ENCODE measurements at places on chromosomes 2 and 18.

DNA sequence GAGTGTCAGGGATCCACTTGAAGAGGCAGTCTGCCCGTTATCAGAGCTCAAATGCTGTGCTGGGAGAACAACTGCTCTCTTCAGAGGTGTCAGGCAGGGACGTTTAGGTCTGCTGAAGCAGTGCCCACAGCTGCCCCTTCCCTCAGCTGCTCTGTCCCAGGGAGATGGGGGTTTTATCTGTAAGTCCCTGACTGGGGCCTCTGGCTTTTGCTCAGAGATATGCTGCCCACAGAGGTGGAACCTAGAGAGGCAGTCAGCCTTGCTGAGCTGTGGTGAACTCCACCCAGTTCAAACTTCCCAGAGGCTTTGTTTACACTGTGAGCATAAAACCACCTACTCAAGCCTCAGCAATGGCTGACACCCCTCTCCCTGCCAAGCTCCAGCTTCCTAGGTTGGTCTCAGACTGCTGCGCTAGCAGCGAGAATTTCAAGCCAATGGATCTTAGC lies 38.1 kb downstream of the PLEK start:
- no peak for DNase-seq

GRCh38 chr2:52639692-52640091 lies 1127.9 kb upstream of the CHAC2 start:
- DNase-seq: no peak

- no peak for DNase-seq
Measured at GRCh38 chr2:223868005-223868404, 30.6 kb upstream of the AP1S3 start.

DNA sequence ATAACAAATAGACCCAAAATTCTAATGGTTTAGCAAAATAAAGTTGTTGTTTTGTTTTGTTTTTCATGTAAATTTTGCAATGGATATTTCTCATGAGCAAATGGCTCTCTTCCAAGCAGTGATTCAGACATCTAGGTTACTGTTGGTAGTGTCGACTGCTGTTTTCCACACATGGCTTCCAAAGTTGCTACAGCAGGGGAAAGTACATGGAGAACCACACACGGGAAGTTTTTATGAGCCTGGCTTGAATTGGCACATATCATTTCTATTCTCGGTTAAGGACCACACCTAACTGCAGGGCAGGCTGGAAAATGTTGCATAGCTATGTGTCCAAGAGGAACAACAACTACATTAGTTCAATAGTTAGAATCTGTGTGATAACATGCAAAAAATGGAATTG lies 262.1 kb downstream of the GALNT13 start:
- DNase-seq: peak; percentile 17

DNA sequence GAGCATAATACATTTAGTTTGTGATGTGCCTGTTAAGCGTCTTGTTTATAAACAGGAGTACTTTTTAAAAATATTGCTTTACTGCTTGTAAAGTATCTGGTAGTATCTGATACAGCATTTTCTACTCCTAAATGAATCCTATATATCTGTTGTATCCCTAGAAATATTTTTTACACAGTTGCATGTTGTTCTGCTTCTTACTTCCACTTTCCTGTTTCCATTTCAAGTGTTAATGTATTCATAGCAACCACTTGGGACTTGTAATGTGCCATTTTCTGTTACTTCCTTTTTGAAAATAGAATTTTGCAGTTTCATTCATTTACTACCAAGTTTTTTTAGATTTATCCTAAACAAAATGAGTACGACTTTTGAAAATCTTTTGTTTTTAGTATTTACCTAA lies 24.9 kb downstream of the CCNT2 start:
- DNase-seq: no peak

DNA sequence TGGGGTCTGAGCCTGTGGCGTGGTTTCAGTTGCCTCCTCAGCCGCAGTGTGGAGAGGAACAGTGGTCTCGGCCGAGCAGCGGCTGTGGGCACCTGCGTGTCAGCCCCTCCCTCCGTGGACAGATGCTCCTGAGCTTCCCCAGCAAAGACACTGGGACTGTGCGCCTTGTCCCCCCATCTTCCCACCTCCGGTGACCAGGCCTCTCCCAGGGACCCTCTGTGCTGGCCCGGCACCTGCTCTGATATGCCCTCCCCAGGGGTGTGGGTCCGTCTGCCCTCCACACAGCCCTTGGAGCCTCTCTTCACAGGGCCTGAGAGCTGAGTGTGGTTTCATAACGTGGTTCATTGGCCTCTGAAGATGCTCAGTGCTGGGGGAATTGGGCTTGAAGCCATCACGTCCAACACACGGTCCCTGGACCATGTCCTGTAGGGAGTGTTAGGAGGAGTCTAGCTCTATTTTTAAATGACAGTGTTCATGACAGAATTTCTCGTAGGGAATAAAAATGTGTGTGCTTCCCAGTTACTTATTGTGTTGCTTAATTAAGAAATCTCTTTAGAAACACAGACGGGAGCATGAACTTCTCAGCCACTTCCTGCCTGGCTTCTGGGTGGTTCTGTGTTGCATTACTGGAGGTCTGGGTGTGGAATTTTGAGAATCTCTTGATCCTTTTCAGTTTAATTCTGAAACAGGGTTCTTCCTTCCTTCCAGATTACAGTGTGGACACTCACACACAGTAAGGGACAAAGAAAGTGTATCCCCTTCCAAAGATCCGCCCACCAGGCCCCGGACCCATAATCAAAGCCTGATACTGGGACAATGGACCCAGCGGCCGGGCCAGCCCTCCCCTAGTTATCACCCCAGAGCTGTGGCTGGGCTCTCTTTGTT lies 110.7 kb downstream of the NFATC1 start:
- no peak for DNase-seq

- no peak for DNase-seq
Measured at GRCh38 chr2:168715849-168716248, 86.6 kb upstream of the NOSTRIN start.

GRCh38 chr2:158733430-158733755 lies 61.7 kb upstream of the DAPL1 start:
- no peak for DNase-seq

- DNase-seq: no peak
Measured at GRCh38 chr18:48619501-48619900, 80.7 kb downstream of the CTIF start.

- no peak for DNase-seq
Measured at GRCh38 chr2:112887964-112888749, 22.8 kb upstream of the IL37 start.

- DNase-seq: no peak
Measured at GRCh38 chr2:240441326-240441992, 6.0 kb downstream of the GPC1 start.

GRCh38 chr2:26077291-26077690 lies 43.4 kb downstream of the RAB10 start:
- no peak for DNase-seq

DNA sequence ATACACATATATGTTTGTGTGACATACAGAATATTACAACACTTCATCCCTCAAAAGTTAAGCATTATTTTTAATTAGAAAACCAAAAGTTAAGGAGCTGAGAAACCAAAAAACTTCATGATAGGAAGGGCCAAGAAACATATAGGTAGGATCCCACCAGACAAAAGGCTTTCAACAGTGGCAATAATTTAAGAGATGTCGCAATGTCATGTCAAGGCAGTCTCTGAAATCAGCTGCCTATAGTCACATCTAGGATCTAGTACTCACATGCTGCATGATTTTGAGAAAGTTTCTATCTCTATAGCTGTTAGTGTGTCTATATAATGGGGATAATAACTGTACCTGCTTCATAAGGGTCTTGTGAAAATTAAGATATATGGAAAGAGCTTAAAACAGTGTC lies 72.7 kb downstream of the SPIRE1 start:
- no peak for DNase-seq

GRCh38 chr2:131055169-131056065 lies 37.8 kb downstream of the FAM168B start:
- no peak for DNase-seq

GRCh38 chr2:228725031-228725430 lies 543.5 kb upstream of the SPHKAP start:
- no peak for DNase-seq

DNA sequence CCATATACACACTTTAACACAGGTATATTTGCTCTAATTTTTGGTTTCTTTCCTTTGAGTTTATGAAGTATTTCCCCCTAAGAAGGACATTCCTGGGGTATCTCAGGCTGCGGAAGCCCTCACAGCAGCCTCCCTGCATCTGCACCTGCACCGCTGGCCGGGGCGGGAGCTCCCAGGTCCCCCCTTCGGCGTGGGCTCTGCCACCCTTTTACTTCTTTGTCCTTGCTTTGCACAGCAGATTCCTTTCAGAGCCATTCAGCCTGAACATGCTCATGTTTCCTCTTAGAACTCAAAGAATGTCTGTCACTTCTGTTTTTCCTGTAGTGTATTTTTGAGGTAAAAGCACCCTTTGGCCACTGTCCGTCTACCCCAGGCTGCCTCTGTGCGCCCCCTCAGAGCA lies 146.5 kb downstream of the SNTG2 start:
- DNase-seq: no peak

DNA sequence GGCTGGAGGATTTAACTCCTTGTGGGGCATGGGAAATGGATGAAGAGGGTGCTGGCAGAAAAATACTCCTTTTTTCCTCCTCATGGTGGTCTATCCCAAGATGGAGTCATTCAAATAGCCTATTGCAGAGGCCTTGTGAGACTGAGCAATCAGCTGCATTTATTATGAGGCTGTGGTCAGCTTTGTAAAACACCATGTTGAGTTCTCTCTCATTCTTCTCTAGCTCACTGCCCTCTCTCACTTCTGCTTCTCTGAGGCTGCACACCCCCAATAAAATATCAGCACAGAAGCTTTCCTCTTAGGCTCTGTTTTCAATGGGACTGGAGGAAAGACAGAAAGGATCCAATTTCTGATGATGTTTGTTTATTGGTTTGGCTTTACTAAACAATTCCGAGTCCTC lies 467.1 kb downstream of the ADCYAP1 start:
- DNase-seq: no peak

DNA sequence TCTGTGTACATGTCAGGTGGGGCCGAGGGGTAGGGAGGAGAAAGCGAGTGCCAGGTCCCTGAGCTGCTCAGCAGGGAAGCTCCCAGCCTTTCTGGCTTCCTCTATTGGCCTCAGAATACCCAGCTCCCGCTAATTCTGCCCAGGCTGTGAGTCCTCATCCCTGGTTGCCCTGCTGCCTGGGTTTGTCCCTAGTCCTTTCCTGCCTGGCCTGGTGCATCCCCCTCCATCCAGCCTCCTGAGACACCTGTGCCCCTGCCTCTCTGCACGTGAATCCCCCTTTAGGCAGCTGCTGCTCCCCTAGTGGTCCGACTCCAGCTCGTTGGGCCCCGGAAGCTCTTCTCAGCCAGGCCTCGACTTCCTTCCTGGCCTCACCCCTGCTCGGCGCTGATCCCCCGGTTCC lies 54.6 kb downstream of the INHBB start:
- DNase-seq: no peak

GRCh38 chr18:5651736-5652135 lies 107.9 kb upstream of the EPB41L3 start:
- DNase-seq: no peak

- DNase-seq: no peak
Measured at GRCh38 chr2:111025288-111025687, 95.4 kb upstream of the BCL2L11 start.

DNA sequence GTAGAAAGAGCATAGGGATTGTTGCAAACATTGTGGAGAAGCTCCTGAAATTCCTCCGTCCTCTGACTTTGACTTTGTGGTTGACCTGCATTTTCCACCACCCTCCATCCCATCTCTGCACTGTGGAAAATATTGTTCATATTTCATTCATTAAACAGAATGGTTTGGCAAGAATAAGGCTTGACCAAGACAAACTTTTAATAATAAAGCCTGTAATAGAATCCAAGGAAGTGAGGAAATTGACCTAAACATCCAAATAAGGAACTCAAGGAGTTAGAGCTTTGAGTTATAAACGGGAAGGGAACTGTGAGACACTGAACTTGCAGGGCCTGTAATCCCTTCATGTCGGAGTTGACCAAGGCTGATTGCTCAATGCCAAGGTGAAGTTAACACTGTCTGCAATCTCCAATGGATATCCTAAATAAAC lies 115.2 kb downstream of the GFPT1 start:
- DNase-seq: peak; percentile 93

DNA sequence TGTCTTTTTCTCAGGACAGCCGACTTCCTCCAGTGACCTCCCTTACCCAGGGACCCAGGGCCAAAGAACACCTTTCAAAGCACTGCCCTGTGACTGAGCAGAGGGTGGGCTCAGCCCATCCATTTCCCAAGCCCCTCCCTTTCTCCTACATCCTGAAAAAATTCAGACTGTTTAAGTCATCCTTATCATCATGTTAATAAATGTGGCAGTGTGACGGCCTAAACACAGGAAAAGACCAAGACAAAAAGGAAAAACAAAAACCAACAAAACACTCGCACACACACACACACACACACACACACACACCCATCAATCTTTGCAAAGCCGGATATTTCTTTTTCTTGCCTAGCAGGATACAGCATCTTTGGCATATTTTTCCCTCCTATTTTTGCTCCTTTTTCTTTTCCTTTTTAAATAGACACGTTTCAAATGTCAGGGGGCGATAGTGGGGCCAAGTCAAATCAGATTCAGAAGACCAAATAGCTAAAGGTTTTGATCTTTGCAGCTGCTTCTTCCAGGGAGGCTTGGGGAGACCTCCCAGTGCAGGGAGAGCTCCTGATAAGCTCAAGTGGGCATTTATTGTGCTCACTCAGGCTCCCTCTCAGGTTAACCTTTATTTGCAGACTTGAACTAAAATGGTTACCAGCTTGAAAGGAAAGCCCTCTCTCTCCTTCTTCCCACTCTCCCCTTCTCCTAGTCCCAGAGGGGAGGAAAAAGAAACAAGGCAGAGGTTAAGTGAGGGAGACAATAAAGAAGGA lies 39.5 kb upstream of the NRP2 start:
- DNase-seq: no peak

- no peak for DNase-seq
Measured at GRCh38 chr2:185921048-185921756, 182.6 kb downstream of the FSIP2 start.

- DNase-seq: no peak
Measured at GRCh38 chr18:61651880-61652268, 240.9 kb downstream of the RNF152 start.

GRCh38 chr2:177817300-177817699 lies 255.3 kb downstream of the PDE11A start:
- no peak for DNase-seq

DNA sequence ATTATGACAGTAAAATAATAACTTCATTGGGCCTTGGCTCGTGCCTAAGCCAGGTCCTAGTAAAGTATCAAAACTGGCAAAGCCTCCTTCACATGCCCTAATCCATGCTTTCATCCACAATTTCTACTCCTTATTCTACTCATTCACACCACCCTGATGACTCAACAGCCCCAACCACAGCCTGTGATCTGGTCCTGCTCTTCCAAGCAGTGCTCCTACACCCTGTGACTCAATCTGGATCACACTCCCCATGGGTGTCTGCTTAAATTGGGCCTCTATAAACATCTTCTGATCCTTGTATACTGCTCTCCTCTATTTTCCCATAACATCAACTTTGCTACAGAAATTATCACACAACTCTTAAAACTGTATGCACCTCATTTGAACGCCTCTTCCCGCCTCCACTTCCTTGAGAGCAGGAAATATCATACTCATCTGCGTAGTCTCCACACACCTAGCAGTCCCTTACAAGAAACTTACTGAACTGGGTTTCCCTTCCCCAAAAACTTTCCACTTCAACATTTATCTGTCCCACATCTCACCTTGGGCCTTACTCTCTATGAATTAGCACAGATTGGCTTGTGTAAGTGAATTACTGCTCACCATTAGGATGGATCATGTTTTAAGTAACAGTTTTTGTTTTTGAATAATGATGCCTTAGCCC lies 15.9 kb downstream of the GTF3C3 start:
- peak; percentile 80 for DNase-seq

- no peak for DNase-seq
Measured at GRCh38 chr2:171432206-171432968, 1.4 kb downstream of the METTL8 start.
